ENCODE measurements at places on chromosomes 4 and X. TPM values are rescaled to one million over a fixed set of nuclear protein-coding genes. Genes with fewer than 3 reads are reported as not detected.

GRCh38 chrX:150504397-150505182 is 63.8 kb upstream of the MTM1 start:
- DNase-seq: peak; percentile 29

GRCh38 chrX:150293311-150294013 is 69.7 kb upstream of the MAMLD1 start:
- DNase-seq: no peak

- DNase-seq: peak; percentile 69
These were observed 84.5 kb downstream of the CT47B1 start for GRCh38 chrX:120791013-120791643.

GRCh38 chrX:8403988-8404387 is 60.6 kb upstream of the VCX3B start:
- no peak for DNase-seq

DNA sequence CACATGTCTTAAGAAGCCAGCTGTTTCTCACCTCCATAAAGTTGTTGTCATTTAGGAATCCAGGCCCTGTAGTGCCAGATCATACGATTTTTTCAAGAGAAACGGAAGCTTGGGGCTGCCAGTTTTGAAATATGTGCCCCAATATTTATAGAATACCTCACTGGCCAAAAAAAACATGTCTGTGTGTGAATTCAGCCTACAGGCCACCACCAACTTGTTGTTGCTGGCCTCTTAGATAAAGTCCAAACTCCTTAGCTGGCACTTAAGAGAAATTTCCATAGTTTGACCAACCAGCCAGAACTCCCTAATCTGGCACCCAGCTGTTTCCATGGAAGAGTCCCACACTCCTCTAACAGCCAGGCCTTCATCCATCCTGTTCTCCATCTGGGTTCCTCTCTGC is 74.1 kb downstream of the WDR19 start:
- DNase-seq: no peak

DNA sequence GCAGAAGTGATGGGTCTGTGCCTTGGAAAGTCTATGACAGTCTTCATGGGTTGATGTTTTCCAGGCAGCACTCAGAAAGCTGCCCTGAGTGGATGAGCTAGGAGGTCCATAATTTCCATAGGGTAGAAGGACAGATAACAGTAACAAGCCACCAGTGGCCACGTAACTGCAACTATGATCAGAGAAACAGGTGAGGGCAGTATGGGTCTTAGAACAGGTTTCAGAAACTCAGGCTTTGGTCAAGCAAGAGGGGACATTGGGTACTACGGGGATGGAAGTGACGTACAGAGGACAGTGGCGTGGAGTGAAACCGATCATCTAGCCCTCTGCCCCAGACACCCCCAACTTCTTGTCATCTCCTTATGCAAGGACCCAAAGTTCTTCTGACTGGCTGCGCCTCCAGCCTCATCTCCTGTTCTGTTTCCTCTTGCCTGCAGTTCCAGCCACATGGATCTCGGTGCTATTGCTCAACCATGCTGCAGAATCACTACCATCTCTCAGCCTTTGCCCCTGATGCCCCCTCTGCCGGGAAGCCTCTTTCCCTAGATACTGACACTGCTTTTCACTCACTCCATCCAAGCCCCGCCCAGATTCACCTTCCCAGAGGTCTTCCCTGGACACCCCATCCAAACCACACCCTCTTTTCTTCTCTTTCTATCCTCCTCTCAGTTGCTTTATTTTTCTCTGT is 123.4 kb downstream of the MFAP3L start:
- DNase-seq: no peak

DNA sequence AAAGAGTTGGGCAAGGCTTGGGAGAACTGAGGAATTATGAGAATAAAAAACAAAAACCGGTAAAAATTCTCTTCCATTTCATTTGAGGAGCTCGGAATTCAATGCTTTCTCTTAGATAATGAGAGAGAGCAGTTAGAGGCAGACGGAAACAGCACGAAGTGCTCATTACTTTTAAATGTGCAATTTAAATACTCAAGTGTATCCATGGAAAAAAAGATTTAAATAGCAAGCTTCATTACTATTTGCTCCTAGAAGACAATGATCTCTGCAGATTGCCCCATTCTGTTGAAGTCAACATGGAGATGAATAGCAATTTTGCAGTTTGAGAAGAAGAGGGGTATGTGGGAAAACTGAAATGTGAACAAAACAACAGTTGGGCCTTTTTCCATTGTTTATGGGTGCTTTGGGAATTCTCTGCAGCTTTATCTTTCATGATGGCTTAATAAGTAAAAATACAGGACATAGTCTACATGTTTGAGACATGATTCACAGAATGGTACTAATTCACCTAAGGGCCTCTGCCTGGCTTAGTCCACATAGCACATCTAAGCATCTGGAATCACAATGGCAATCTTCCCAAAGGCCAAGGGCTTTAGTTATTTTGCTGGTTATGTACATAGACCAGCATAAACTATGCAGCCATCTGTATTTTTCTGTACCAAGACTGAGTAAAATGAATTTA is 512.7 kb upstream of the FAT1 start:
- no peak for DNase-seq

DNA sequence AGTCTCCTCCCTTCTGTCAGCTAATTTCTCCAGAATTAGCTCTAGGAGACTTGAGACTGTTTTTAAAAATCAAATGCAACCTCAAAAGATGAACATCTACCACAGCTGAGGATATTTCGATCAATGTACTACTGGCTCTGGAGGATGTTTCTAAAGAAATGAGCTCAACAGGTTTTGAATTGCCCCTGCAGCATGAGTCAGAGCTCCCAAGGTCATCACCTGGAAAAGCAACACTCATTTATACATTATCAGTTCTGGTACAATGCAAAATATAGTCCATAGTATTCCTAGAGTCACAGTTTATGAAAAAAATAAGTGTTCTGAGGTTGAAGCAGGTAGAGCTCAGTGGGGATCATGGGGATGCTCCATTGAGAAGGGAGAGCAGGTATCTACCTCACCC is 50.8 kb upstream of the MCF2 start:
- no peak for DNase-seq

- DNase-seq: no peak
These were observed 42.7 kb upstream of the RASSF6 start for GRCh38 chr4:73662709-73663546.

DNA sequence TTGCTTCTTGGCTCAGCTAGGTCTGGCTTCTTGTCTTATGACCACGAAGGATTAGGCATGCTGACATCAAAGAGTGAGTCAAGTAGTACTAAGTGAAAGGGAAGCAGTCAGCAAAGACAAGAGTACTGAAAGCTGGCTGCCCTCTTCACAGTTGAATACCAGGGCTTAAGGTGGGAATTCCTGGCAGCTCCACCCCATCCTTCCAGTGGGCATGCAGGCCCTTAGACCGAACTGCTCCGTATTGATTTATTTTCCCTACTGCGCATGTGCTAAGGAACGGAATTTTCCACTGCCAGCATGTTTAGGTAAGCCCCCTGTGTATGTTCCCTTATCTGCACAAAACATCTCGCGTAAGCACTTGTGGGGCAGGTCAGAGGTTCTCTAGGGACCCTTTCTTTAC is 2320.1 kb downstream of the ARAP2 start:
- DNase-seq: no peak

DNA sequence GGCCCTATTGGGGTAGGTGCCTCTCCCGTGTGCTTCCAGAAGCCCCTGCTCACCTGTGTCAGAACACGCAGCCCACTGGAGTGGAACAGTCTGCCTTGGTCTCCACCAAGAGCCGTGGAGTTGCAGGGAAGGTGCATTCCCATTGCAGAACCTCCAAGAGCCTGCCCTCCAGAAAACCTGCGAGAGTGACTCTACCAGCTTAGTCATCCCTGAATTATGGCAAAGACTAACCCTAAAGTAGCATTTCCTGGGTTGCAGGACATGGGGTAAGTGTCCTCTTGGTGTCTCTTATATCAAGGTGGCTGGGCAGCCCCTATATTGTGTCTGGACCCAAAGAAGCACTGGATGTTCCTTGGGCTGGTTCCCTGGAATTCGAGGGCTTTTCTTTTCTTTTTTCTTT is 224.6 kb downstream of the BCOR start:
- DNase-seq: no peak

DNA sequence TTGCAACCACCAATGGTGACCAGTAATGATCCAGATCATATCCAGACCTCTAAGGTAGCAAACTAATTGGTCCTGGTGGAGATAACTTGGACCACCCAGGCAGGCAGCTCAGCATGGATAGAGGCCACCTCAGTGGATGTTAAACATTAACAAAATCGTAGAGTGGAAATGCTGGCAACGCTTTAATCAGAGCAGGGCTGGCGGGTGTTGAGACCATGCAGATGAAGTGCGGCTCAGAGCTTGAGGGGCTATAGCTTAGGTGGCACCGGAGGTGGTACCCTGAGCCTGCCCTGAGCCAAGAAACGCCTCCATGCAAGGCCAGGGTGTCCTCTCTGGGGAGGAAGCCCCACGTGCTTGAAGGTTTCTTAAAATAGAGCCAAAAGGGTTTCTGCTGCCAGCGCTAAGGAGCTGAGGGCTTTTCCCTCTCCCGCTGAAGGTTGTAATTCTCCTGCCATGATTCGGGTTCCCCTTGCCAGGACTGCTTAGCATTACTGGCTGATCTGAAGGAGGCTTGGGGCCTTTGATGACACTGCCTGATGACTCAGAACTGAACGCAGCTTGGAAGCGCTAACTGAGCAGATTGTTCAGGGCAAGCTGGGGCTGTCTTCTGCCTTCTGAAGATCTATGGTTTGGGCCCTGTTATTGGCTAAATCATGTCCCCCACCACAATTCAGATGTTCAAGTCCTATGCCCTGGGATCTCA is 177.8 kb upstream of the ATP6AP2 start:
- no peak for DNase-seq

NPY2R gene
- not detected for total RNA-seq

SPATA4 gene
- not detected for total RNA-seq

TCP11X2 gene
- not detected for total RNA-seq

MUC7 gene
- total RNA-seq: not detected

TMEM47 gene
- total RNA-seq: 4.0 TPM

ANXA10 gene
- total RNA-seq: 10.0 TPM

MCF2 gene
- 0.05 TPM for total RNA-seq

TDO2 gene
- total RNA-seq: 0.40 TPM

DCLK2 gene
- total RNA-seq: 1.3 TPM

Measured in pancreas (tissue), 10 donors.